Activated CD4-positive, alpha-beta T cell treated with anti-CD3 and anti-CD28 coated beads, Interleukin-2, amount 10 ng/mL, durations not matched to agents 7 days and 5 days (primary cell): ENCODE measurements at places on chromosomes 4 and X.

- DNase-seq: no peak
Observed at GRCh38 chrX:29687687-29688086, 527.7 kb upstream of the MAGEB2 start.

- DNase-seq: no peak
Observed at GRCh38 chr4:119626943-119627266, 1.7 kb downstream of the PDE5A start.

GRCh38 chr4:139764182-139764581, 98.6 kb downstream of the MGST2 start:
- DNase-seq: no peak

- DNase-seq: no peak
Observed at GRCh38 chrX:41518127-41518840, 71.1 kb downstream of the NYX start.

DNA sequence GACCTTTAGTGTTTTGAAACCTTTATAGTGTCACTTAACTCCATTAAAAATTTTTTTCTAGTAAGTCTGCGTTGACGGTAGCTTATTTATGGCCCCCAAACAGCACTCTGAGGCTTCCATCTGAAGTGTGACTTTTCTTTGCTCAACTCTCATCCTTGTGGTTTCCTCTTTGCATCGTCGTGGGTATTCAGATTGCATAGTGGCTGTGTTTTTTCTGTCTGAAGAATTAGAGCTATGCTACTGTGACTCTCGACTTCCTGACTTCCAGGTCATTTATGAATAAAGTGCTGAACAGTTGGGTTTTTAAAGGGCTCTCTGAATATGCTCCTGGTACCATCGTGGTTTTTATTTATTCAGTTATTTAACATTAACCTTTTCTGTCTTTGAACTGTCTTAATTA, 44.9 kb downstream of the JADE1 start:
- peak; percentile 44 for DNase-seq

DNA sequence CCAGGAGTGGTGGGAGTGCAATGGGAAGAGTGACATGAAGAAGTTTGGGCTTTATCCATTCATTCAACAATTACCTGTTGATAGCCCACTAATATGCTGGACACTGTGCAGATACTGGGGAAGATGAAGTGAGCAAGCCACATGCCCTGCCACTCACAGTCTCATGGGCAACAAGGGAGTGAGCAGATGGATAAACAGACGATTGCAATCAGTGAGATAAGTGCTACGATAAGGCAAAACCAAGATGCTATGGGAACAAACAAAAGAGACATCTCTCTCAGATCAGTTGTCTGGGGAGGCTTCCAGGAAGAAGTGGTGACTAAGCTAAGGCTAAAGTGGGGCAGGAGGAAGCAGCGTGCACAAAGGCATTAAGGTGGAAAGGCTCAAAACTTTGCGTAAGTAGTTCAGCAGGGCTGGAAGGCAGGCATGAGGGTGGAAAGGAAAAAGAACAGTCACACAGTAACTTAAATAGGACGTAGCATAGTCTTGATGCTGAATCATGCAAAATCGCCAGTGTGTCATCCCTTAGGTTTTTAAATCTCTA, 31.7 kb downstream of the GAB3 start:
- DNase-seq: peak; percentile 35

GRCh38 chr4:151930372-151930771, 169.6 kb upstream of the GATB start:
- no peak for DNase-seq

GRCh38 chr4:83732114-83732635, 196.3 kb downstream of the GPAT3 start:
- no peak for DNase-seq

GRCh38 chrX:1165535-1166196, 46.8 kb downstream of the CRLF2 start:
- peak; percentile 37 for DNase-seq

DNA sequence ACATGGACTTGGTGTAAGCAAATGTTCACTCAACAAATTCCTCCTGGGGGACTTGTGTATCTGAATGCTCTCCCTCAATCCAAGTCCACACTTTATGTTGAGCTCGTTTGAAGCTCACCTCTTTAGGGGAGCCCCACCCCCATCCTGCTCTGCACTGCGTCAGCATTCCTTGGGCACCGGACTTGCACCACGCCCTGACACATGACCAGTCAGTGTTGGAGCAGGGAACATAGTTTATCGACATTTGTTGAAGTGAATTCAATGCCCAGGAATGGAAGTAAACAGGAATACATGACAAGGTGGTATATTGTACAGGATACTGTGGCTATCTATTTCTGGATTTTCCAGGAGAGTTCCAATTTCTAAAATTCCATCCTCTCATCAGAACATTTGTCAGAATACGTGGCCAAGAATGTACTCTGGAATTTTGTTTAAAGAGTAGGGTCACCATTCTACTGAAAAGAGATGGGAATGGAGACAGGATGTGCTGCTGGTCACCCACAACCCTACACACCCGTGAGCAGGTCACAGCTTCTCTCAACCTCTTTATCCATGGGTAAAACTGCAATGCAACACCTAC, 60.0 kb upstream of the LNX1 start:
- DNase-seq: no peak

- DNase-seq: no peak
Observed at GRCh38 chr4:108399610-108400265, 220.6 kb upstream of the RPL34 start.

DNA sequence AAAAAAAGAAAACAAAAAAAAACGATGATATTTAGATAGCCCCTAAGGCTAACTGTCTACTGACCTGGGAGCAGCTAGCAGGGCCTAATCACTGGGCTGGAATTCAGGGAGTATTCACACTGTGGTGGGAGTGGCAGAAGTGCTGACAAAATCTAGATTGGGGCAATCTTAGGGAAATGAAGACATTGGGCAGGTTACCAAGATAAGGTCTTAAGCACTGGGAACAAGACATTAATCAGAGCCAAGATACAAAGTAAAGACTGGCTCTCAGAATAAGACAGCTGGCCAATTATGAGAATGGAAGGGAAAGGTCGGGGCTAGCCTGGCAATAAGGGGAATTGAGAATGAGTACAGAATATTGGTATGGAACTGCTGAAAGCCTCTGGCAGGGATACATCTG, 100.2 kb upstream of the GRIA3 start:
- no peak for DNase-seq

DNA sequence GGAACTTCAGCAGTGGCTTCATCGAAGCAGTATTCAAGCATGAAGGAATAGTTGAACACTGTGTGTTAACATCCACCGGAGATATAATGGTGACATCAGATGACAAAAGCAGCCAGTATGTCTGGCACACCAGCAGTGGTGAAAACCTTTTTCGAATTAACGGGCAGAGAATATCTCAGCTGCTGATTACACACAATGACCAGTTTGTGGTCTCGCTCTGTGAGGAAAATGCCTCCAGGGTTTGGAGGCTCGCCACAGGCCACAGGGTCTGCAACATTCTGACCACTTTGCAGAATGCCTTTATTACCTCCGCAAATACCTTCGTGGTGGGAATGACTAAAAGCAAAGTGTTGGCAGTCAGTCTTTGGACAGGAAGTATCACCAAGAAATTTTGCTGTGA, 201.5 kb downstream of the NWD2 start:
- DNase-seq: no peak

DNA sequence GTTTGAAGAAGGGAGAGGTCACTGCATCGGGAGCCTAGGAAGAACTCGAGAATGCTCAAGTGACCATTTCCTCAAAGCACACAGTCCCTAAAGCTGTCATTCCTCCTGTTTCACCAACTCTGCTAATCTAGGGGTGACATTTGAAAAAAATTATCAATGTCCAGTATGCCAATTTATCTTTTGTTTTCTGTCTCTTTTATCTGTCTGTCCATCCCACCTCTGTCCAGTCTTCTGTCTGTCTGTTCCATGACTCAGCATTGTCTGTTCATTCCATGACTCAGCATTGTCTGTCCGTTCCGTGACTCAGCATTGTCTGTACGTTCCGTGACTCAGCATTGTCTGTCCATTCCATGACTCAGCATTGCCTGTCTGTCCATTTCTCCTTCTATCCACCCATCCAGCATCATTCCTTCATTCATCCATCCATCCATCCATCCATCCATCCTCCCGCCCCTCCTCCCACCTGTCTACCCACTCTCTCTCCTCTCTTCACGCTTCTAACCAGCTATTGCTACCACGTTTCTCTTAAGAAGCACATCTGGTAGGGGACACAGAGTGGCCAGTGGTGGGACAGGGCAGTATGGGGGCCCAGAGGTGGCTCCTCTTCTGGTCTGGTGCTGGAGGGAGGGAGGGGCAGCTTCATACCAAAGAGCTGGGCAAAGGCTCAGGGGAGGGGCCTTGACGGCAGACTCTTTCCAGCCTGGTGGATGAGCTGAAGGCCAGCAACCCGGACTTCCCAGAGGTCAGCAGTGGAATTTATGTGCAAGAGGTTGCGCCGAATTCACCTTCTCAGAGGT, 34.1 kb downstream of the HTRA3 start:
- no peak for DNase-seq

- no peak for DNase-seq
Observed at GRCh38 chr4:180449395-180449956, 1793.7 kb upstream of the TENM3 start.

- no peak for DNase-seq
Observed at GRCh38 chr4:11397819-11398610, 30.7 kb downstream of the HS3ST1 start.

- DNase-seq: peak; percentile 26
Observed at GRCh38 chr4:17578482-17578891, 1.5 kb downstream of the LAP3 start.

- no peak for DNase-seq
Observed at GRCh38 chr4:113504422-113504821, 257.1 kb downstream of the CAMK2D start.

DNA sequence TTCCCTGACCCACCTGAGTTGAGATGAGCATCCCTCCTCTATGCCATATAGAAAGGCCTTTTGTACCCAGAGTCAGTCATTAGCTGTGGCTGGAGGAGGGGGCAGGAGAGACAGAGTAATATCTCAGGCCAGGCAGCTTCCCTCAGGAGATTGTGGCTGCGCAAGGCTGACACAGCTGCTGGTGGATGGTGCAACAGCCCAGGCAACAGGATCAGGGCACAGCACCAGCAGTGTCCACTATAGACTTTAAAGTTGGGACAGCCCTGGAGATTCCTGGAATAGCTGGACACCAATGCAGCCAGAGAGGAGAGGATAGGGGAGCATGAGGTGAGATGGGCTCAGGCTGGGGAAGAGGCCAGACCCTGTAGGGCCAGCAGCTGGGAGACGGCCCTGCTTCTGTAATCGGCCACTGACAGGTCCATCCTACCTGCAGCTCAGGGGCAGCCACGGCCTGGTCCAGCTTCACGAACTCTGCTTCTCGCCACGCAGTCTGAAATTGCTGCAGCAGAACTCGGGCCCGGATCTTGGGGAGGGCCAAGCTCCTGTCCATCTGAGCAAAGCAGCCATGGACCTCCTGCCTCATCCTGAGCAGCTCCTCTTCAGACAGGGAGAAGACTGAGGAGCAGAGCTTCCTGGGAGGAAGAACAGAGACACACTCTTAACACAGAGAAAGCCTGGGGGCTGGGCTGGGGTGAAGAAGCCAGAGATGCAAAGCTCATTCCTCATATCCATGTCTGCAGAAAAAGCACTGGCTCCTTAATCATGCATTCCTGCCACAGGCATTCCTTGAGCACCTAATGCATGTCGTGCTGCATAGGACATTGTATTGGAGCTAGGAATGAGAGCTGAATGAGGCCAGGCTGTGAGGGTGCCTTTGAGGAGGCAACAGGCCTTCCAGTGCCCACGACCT, 90.1 kb downstream of the EVC2 start:
- no peak for DNase-seq

- DNase-seq: peak; percentile 51
Observed at GRCh38 chr4:1723131-1723801, 1.9 kb downstream of the TACC3 start.

- peak; percentile 9 for DNase-seq
Observed at GRCh38 chrX:9745417-9746115, 20.1 kb downstream of the GPR143 start.

- DNase-seq: peak; percentile 92
Observed at GRCh38 chr4:77075869-77076799, at the start of gene CCNI. TSS of gene CCNI (minus strand) at chr4:77075989. CDS start at chr4:77066362, 9,627 bp downstream.

GRCh38 chr4:165556383-165556782, 177.6 kb downstream of the CPE start:
- no peak for DNase-seq

DNA sequence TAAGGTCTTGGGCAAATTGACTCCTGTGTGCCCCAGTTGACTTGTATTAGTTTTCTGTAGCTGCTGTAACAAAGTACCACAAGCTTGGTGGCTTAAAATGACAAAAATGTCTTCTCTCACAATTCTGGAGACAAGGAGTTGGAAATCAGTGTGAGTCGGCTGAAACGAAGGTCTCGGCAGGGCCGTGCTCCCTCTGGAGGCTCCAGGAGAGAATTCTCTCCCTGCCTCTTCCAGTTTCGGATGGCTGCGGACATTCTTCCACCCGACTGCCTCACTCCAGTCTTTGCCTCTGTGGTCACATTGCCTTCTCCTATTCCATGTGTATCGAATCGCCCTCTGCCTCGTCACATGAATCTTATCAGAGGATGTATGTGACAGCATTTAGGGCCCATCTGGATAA, 66.0 kb upstream of the PHOX2B start:
- no peak for DNase-seq

GRCh38 chr4:139603576-139604410, 47.8 kb upstream of the SETD7 start:
- peak; percentile 65 for DNase-seq

DNA sequence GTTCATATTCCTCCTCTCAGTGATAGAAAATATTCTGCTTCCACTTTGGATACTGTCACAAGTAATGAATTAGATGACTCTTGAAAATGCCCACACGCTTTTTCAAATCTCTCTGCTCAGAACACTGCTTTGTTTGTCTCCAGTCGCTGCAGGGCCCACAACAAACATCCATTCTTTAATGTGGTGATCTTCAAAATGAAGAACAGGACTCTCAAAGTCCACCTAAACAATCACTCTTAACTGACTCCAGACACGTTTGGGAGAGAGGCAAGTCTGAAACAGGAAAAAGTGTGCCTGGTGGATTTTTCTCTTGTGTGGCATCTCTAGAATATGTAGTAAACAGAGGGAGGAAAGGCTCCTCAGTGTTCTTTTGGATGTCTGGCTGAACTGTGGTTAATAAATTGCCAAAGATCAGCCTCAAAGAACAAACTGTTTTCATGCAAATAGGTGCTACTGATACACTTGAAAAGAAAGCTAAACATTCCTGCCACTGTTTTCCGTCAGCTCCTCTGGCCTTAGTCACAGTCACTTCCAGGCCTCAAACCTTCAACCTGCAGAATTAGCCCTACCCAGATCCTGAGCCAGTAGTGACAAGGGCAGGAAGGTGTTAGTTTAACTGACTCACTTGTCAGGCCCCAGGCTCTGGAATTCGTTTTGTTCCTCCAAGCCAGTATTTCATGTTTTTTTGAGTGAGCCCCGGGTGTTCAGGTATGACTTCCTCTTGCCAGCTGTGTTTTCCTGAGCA, 259.6 kb upstream of the GPC4 start:
- DNase-seq: no peak

GRCh38 chr4:40811956-40812355, 62.2 kb downstream of the NSUN7 start:
- no peak for DNase-seq

GRCh38 chr4:126583509-126583908, 1049.2 kb upstream of the INTU start:
- DNase-seq: no peak
